ENCODE measurements at places on chromosomes 2 and 18.

DNA sequence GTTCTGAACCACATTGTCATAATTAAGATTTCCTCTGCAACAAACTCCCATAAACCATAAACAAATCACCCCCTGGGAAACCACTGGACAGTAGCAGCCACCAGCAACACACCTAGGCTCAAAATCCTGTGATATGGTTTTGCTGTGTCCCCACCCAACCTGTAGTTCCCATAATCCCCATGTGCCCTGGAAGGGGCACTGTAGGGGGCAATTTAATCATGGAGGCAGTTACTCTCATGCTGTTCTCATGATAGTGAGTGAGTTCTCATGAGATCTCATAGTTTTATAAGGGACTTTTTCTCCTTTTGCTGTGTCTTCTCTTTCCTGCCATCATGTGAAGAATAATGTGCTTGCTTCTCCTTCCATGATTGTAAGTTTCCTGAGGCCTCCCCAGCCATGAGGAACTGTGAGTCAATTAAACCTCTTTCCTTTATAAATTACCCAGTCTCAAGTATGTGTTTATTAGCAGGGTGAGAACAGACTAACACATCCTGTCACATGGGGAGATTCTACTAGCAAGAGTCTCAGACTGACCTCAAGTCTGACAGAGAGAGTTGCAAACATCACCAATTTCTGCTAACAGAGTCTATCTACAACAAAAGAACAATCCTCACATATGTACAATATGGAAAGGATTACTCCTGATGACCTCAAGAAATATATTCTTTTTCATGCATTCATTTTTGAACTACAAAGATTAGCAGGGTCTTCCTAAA lies 182.6 kb downstream of the GRB14 start:
- peak; percentile 29 for DNase-seq

DNA sequence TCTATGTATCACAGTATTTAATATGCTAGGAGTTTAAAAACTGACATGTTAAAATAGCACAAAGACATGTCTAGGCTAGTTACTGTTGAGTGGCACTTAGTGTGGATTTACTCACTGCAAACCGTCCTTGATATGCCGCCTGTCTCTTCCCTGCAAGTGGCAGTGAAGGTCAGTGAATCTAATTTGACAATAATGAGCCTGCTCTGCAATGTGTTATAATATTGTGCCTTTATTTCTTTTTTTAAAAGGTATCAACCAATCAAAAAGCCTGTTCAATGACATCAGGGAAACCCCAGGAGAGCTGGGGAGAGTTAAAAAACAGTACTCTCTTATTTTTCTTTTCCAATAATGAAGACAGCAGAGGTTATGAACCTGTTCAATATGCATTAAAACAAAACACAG lies 384.1 kb downstream of the ERBB4 start:
- DNase-seq: no peak

DNA sequence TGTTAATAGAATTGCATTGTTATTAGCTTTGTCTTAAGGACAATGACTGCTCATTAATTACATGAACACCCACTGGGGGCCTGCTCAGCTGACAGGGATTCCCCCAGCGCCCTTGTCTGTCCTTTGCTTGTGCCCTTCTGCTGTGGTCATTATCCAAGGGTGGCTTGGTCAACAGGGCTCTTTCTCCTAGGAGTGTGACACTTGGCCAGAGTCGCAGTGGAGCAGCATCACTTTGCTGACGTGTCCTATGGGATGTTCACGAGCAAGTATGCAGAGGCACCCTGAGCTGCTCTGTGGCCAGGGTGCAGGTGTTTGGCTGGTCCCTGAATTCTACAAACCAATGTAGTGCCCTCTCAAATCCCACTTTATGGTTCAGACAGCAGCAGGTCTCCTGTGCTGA lies 46.0 kb downstream of the PTGR3 start:
- no peak for DNase-seq

DNA sequence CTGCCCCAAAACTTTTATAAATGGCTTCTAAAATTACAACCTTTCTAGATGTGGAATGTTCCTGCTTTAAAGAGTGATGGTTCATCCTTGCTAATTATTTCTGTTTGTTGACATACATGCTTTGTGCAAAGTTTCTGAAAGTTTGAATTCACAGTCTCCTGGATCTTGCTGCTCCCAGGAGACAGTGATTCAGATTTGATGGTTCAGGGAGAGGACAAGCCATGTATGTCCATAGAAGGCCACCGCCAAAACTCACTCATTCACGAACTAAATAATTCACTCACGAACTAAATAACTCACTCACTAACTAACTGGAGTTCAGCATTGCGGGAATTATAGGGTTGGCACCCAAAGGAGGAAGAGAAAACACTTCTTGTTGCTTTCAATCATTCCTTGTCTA lies 416.5 kb upstream of the ZEB2 start:
- peak; percentile 15 for DNase-seq

DNA sequence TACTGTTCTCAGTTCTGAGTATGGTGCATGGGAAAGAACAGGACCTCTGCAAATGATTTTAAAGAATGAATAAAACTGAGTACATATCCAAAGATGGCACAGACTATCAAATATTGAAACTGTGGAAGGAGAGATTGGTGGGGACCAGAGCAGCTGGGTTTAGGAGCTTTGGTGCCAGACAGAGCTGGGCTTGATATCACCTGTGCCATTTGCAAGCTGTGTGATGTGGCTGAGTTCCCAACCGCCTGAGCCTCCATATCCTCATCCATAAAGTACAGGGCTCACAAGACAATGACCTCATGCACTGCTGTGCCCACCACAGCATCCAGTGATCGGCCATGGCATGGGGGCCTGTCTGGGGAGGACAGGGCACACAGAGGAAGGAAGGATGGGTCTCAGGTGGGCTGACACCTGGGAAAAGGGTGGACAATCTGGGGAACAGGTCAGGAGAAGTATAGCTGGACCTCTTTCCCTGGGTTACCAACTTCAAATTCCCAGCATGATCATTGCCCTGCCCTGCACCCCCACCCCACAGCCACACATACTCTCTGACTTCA lies 83.9 kb upstream of the RAB6C start:
- DNase-seq: no peak

DNA sequence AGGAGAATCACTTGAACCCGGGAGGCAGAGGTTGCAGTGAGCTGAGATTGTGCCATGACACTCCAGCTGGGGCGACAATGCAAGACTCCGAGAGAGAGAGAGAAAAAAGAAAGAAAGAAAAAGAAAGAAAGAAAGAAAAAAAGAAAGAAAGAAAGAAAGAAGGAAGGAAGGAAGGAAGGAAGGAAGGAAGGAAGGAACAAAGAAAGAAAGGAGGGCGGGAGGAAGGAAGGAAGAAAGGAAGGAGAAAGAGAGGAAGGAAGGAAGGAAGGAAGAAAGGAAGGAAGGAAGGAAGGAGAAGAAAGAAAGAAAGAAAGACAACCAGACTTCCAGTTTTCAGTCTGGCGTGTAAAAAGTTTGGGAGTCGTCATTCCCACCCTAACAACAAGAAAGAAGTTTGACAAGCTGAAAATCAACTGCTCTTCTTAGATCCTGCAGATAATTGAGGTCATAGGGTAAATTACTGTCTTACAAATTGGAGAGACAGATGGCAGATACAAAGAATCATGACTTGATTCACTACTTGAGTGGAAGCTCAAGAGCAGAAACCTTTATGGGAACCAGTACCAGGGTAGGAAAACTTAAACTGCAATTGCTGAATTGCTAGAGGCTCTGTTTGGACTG lies 15.1 kb upstream of the CYP27C1 start:
- no peak for DNase-seq

DNA sequence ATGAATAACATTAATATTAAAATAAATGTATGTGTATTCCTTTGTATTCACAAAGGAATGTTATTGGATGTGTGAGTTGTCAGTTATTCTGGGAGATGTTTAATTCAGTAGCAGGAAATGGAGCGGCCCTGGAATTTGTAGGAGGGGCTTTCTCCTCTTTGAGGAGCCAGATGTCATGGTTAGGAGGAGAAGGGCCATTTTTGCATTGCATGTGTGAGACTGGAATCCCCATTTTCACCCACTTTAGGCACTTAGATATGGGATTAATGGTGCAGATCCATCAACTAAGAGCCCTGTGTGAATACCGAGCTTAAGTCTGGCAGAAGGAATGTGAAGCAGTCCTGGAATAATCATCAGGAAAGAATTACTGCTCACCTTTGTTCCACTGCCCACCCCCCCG lies 439.2 kb downstream of the PARD3B start:
- DNase-seq: no peak

- no peak for DNase-seq
These were observed 980.3 kb upstream of the CDH2 start for GRCh38 chr18:29157057-29157780.

GRCh38 chr2:12433626-12433990 lies 283.1 kb upstream of the TRIB2 start:
- DNase-seq: no peak

DNA sequence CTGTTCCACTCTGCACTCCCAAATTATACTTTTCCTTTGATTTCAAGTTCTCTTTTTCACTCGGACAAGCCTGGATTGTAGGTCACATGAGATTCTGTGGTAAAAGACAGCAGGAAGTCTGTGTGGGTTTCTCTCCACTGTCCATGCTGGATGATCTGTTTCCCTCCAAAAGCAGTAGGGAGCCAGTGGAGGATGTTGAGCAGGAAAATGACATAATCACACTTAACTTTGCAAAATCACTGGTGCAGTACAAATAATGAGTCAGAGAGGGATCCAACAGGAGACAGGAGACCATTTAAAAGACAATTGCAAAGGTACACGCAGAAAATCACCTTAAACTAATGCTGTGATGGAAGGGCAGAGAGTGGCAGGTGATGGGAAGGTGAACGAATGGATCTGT lies 301.3 kb downstream of the ZNF407 start:
- DNase-seq: peak; percentile 22

DNA sequence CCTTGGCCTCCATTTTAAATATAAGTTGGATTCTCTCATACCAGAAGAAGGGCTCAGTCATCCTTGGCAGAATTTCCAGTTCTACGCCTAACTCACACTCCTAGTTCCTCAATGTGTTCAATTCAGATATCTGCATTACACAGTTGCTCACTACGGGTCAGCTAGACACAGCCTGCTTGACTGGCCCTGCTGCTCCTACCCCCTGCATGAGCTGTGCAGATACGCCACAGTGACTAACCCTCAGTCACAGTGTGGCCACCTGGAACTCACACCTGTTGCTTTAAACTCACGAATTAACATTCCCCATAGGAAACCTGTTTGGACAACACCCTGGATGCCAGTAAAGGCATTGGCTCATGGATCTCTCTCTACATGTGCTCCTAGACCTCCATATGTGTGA lies 429.6 kb downstream of the NCKAP5 start:
- DNase-seq: no peak

DNA sequence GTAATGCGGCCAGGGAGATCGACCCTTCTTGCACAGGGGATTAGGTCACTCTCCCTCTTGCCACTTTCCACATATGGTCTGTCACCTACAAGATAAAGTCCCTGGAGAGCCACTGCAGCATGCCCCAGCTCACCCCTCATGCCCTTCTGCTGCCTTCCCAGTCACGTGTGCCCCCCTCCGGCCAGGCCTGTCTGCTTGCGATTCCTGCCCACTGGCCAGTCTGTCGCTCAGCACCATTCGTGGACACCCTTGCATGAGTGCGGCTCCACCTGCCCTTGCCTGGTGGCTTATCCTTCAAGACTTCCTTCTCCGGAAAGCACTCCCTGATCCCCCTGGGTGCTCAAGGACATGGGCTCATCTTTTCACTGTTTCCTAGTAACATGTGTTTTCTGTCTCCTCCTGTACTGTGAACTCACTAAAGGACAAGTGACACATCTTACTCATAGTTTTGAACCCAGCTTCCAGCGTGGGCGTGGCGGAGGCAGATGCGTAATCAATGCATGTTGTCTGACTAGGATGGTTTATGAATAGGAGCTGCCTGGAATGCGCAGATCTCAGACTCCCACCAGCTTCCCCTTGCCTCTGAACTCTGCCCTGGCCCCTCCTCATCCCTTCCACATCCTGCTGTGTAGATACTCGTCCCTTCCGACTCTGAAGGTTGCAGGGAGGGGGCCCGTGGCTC lies 7.8 kb upstream of the NT5DC4 start:
- peak; percentile 65 for DNase-seq

- DNase-seq: no peak
These were observed 706.8 kb downstream of the SLC4A3 start for GRCh38 chr2:220334210-220334609.

DNA sequence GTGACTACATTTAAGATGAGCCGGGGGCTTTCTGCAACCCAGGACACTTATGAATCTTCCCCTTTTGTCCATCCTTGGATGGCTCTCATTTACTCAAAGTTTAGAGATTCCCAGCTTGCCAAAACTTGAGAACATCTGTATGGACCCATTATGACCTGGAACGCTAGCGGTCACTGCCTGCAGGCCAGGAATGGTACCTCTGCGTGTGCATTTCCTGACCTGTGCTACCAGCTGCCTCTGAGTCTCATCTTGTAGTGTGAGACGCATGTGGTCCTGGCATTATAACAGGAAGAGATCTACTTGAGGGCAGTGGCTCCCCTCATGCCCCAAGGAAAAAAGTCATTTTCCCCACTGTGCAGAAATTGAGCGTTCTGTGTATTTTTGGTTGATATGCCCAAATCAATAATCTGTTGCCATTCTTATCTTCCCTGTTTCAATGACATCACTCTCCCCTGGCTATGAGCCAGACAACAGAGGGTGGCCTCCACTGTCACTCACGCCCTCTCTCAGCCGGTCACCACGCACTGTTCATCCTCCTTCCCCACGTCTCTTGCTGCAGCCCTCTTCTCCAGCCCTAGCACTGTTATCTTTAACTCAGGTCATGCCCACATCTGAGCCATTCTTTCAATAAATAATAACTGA lies 28.5 kb upstream of the NPAS2 start:
- no peak for DNase-seq

DNA sequence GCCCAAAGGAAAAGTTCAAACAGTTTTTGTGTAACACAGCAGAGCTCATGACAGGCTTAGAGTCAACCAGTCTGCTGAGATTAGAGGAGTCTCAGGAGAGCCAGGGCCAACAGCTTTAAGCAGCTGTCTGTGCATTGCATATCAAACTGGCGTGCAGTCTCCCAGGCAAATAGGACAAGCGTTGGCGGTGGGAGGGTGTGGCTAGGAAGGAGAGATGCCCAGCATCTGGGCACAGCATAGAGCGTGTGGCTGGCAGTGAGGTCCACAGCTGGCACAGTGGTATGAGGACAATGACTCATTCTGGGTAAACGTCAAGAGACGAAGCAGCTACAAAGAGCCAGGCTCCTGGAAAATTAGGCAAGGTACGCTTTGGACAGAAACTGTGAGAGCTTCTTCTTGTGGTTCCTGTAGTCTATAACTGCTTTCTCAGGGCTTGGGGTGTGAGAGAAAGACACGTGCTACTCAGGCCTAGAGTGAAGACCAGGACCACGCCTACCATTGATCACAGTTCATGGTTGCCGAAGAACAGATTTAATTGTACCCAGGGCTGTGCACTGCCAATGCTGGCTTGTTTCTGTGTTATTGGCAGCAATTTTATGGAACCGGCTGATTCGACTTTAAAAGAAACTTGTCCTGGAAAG lies 14.8 kb downstream of the ZAP70 start:
- DNase-seq: peak; percentile 57

DNA sequence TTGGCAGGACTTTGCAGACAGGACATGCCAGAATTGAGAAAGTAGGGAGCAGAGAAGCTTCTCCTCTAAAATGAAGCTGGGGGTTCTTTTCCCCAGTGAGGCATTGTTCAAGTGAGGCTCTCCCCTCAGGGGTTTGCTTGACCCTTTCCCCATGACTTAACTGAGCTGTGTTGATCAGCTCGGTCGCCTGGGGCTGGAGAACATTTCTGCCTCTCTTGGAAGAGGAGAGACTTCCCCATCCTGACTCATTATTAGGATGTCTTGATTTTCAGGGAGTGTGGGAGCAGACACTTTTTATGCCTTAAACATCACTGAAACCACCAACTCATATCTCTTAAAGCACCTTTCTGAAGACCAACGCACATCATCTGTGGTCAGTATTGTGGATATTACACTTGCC lies 27.9 kb upstream of the GLI2 start:
- DNase-seq: no peak
